ENCODE measurements at places on chromosomes 3 and 15.

DNA sequence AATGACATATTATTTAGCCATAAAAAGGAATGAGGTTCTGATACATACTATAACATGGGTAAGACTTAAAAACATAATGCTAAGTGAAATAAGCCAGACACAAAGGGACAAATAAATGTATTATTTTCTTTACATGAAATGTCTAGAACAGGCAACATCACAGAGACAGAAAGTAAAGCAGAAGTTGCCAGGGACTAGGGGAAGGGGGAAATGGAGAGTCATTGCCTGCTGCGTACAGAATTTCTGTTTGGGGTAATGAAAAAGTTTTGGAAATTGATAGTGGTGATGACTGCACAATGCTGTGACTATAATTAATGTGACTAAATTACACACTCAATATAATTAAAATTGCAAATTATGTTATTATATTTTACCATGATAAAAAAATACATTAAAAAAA, 99.9 kb downstream of the ANO10 start:
- DNase-seq = no peak

DNA sequence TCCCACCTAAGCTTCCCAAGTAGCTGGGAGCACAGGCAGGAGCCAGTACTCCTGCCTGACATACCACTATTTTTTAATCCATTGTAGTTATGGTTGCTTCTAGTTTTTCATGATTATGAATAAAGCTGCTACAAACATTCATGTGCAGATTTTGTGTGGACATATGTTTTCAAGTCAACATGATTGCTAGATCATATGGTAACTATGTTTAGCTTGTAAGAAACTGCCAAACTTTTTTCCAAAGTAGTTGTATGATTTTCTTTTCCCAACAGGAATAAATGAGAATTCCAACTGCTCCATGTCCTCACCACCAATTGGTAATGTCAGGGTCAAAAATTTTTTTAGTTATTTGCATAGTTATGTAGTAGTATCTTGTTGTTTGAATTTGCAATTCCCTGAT, 136.8 kb upstream of the THRB start:
- DNase-seq = no peak

DNA sequence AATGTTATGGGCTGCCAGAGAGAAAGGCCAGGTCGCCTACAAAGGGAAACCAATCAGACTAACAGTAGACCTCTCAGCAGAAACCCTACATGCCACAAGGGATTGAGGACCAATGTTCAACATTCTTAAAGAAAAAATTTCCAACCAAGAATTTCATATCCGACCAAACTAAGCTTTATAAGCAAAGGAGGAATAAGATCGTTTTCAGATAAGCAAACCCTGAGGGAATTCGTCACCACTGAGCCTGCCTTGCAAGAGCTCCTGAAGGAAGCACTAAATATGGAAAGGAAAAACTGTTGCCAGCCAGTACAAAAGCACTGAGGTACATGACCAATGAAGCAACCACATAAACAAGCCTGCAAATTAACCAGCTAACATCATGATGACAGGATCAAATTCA, 33.1 kb downstream of the PYGO1 start:
- DNase-seq = no peak

GRCh38 chr3:84965141-84965540, 6.4 kb downstream of the CADM2 start:
- peak; percentile 1 for DNase-seq

DNA sequence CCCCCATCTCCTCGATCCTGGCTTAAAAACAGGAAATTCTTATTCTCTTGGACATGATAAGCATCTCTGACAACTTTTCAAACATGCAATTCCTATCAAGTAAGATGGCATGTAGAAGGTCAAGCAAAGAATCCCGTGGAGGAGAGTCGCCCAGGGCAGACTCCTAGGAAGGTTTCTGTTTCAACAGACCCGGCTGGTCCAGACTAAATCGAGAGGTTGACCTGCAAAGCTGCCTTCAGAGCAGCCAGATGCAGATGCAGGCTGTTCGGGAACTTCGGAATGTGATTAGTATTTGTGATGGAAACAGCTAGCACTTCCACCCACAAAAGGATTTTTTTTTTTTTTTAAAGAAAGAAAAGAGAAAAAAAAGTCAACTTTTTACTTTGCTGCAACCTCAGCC, 216.8 kb downstream of the NR1D2 start:
- no peak for DNase-seq

- DNase-seq = no peak
Observed at GRCh38 chr3:64437131-64437530, 211.9 kb upstream of the PRICKLE2 start.

GRCh38 chr3:133158686-133159085, 120.5 kb downstream of the TMEM108 start:
- no peak for DNase-seq

DNA sequence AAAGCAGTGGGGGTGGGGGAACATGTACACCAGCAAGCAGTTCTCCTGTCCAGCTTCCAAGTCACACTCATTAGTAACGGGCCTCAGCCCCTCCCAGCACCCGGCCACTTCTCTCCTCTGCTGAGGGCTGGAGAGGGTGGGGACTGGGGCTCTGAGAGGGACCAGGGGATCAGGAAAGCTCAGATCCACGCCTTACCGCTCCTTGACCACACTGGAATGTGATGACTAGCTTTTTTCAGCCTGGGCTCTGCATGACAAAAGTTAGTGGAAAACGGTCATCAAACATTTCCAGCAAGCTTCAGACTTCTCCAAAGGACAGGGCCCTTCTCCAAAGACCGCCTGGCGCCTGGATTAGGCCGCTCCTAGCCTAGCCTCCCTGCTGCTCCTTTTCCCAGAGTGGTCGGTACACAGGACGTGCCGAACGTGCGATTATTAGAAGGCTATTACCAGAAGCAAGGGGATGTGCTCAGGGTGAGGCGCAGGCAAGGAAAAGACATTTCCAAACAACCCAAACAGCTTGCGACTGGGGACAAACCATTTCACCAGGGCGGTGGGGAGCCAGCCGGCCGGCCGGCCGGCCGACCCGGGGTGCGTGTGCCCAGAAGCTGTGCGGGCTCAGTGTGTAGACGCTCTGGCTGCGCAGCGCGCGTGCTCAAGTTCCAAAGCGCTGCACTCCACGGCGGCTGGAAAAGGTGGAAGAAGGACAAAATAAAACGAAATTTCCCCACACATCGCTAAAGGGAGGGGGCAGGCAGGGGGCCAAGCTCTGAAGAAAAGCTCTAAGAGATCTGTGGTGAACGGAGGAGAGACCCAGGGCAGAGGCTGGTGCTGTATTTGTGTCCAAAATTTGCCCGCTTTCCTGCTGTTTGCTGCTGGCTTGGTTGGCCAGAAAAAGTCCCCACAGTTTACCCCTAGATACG, 51.0 kb upstream of the SSR3 start:
- no peak for DNase-seq

GRCh38 chr15:83462026-83462425, 14.9 kb downstream of the SH3GL3 start:
- no peak for DNase-seq

GRCh38 chr3:179715582-179715981, 62.7 kb downstream of the USP13 start:
- DNase-seq = no peak

DNA sequence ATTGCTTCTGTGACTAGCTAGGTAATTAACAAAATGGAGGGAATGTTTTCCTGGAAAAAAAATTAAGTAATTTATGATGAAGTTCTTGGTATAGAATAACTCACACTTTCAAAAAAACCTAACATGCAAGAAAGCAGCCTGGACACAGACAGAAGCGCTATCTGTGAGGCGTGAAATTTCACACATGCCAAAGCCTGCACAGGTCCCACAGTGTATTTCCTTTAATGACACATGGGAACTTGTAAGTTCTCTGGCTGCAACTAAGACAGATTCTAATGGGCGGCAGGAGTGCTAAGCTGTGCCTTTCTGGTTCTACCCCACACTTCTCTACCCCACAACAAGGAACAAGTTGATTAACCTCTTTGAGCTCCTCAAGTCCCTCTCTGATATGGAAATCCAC, 84.9 kb upstream of the NEO1 start:
- no peak for DNase-seq

All from NCI-H187 treated with DMSO at 0.1 percent for 48 hours (cell line).